Fibroblast of lung (primary cell): ENCODE measurements at places on chromosomes 3 and 15.

- no peak for DNase-seq
Measured at GRCh38 chr3:50986726-50987125, 312.0 kb downstream of the DOCK3 start.

DNA sequence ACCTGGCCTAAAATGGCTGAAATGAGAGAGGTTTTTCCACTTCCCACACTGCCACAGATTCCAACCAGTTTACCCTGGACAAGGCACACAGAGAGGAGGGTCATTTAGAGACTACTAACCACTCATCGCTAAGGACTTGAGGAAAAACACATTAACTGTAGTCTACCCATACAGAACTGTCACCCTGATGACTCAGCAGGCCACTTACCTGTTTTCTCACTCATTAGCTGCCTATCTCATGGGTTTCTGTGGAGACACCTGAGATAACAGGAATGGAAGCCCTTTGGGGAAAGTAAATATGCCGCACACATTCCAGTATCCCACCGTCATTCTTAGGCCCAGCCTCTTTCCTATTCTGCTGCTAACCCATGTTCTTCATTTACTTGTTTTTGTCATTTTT lies 50.0 kb downstream of the ABCC5 start:
- no peak for DNase-seq

- no peak for DNase-seq
Measured at GRCh38 chr3:153173758-153174516, 11.9 kb downstream of the RAP2B start.

DNA sequence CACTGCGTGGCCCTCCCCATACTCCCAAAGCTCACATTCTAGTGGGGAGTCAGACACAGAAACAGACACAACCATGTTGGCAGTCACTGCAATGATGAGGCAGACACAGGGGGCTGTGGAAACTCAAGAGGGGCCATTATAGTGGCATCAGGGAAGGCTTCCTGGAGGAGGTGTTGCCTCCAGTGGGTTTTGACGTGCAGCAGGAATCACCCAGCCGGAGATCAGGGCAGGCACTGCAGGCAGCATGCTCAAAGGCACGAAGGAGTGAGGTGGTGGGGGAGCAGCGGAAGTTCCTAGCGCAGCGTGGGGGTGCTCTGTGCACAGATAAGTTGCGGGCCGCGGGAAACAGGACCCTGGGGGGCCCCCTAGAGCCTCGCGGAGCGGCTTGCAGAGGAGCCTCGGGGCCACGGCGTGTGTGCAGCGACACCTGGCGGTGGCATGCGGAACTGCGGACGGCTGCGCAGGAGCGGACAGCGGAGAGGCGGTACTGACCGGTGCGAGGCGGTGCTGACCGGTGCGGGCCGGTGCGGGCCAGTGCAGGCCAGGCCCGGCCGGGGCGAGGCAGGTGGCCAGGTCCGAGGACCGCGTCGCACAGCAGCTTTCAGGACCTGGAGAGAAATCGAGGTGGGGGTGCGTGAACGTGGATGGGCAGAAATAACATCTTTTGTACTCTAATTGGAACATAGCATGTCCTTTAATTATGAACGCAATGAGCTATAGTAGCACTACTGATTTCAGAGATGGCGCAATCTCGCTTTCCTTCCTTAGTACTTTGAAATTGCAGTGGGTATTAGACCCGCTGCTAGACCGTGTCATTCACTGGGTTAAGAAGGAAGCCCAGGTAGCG lies 101.5 kb downstream of the FBLN2 start:
- peak; percentile 60 for DNase-seq

DNA sequence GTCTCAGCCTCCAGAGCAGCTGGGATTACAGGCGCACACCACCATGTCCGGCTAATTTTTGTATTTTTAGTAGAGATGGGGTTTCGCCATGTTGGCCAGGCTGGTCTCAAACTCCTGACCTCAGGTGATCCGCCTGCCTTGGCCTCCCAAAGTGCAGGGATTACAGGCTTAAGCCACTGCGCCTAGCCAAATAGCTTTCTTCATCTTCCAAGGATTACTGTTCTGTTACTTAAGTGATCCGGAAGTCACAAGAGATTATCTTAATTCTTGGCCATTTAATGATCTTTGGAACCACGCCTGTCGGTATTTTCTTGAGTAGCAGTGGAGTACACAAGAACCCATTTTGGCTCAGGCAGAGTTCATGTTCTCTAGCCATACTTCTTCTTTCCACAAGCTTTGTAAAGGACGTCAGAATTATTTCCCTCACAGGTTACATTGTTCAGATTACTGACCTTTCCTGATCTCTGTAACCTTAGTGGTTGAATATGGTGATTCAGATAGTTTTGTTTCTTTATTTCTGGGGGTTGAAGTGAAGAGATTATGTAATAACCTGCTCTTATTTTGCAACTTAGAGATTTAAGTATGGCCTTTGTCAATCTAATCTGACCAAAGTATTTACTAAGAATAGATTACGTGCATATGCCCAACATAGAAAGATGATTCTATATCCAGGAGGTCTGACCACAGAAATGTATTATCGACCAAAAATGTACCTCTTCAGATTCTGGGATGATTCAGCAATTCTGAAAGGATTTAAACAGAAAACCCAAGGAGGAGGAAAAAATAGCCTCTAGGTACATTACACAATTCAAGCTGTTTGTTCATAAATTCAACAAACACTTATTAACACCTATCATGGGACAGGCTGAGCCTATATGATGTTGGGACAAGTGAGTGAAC lies 132.2 kb downstream of the GREM1 start:
- DNase-seq, result peak; percentile 84

DNA sequence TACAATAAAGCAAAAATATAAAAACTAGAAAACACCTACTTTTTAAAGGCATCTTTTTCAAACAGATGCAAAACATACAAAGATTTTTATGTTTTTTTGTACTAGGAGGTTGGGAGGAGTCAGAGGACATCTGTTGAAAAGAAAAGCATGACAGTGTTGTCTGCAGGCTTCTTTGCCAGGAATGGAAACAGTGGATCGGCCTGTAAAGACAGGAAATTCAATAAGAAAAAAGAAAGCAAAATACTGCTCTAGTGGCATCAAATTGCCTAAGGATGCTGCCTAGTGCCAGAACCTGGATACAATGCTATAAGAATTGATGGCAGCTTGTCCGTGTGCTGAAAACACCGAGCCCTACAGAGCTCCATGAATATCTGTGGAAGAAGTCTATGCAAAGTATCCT lies 69.9 kb downstream of the TBC1D5 start:
- no peak for DNase-seq

GRCh38 chr3:30520699-30521098 lies 85.7 kb upstream of the TGFBR2 start:
- DNase-seq, result no peak

- DNase-seq, result no peak
Measured at GRCh38 chr3:50303013-50303815, at the start of gene HYAL1. Gene HYAL1 (minus strand): TSS chr3:50303574. CDS start chr3:50302956, 618 bp downstream.

DNA sequence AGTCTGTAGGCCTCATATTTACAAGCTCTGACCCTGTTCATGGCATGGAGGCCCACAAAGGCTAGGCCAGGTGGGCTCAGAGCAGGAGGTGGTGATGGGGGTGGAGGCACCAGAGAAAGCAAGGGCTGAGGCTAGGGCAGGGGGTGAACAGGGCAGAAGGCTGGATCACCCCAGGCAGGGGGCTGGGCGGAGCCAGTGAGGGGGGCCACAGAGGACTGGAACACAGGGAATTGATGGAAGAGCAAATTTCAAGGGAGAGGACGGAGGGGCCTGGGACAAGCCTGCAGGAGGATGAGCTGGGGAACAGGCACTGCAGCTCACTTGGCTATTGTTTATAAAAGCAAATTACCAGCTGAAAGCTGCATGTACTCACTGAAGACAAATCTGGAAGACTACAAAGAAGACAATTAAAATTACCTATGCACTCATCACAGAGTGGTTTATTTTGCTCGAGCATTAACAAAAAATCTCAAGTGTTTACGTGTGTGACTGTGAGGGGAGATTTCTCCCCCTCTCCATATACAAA lies 11.0 kb downstream of the TNFAIP8L3 start:
- no peak for DNase-seq

GRCh38 chr3:187770224-187770623 lies 25.0 kb upstream of the BCL6 start:
- no peak for DNase-seq

DNA sequence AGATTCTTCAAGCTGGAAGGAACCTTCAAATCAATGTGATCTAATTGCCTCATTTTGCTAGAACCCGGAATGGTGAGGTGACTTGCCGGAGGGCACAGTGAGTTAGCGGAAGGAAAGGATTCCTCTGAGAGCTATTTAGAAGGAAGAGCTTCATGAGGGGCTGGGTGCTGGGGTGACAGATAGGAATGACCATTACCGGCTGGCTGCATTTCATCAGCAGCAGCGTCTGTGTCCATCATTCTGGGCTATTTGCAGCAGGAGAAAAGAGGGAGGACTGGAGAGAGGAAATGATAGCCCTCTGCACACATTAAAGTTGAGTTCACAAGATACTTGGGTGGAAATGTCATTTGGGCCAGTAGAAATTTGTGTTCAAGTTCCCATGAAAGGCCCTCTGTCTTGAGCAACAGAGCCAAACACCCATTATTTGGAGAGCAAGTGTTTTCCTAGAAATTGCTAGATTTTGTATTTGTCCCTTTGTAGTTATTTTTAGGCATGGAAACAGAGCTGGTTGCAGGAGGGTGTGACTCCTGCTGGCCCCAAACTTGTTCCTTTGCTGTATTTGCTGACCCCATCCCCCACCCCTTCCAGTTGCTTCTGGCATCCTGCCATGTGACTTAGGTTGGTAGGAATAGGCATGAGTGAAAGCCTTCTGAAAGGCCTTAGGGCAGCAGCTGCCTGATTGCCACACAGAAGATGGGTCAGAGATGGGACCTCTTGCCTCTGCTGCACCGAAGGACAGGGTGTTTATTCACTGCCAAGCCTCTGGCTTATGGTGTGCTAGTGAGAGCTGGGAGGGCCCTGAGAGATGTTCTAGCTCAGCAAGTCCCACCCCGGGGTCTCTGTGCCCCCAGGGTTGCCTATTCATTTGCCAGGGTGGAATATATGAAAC lies 87.5 kb upstream of the PLXNA1 start:
- DNase-seq, result peak; percentile 45

DNA sequence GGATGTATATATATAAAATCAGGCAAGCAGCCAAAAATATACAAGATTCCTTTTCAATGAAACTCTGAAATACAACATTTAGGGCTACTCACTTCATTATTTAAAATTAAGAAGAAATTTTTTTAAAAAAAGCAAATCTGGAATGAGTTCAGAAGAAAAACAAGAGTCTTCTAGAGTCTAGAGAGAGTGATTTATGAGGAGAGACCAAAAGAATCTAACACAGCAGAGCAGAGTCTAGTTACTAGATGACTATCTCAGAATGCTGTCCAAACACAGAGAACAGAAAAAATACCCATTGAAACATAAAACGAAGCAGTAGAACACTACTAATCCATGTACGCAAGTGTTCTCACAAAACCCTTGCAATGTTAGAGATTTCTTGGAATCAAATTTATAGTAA lies 275.2 kb upstream of the CBLB start:
- DNase-seq, result peak; percentile 67

GRCh38 chr3:50251220-50251619 lies 15.2 kb downstream of the GNAI2 start:
- peak; percentile 94 for DNase-seq

DNA sequence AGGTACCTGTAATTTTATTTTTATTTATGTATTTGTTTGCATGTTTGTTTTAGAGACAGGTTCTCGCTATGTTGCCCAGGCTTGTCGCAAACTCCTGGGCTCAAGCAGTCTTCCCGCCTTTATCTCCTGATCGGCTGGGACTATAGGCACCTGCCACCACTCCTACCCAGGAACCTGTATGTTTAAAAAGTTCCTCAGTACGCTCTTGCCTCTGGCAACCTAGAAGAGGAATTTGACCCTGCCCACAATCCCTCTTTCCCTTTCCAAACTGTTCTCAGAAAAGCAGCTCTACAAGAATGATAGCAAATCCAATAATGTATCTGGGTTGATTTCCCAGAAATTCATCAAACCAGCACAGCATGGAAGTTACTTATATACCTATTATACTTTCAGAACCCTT lies 20.9 kb upstream of the PHLDB2 start:
- DNase-seq, result no peak
